ENCODE measurements at places on chromosomes 16 and 17.

- no peak for DNase-seq
Measured at GRCh38 chr17:7887038-7887481, 1.5 kb upstream of the CHD3 start.

DNA sequence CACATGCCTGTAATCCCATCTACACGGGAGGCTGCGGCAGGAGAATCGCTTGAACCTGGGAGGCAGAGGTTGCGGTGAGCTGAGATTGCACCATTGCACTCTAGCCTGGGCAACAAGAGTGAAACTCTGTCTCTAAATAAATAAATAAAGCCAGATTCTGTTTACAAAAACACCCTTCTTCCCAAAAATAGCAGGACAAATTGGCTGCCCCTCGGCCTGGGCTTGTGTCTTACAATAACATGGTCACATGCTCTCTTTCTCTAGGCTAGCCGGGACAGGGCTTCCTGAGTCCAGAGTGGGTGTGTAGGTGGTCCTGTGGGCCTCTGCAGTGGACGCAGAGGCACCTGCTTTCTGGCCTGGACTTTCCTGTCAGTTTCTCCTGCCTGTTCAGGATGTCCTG, 3.2 kb upstream of the EDC4 start:
- no peak for DNase-seq

DNA sequence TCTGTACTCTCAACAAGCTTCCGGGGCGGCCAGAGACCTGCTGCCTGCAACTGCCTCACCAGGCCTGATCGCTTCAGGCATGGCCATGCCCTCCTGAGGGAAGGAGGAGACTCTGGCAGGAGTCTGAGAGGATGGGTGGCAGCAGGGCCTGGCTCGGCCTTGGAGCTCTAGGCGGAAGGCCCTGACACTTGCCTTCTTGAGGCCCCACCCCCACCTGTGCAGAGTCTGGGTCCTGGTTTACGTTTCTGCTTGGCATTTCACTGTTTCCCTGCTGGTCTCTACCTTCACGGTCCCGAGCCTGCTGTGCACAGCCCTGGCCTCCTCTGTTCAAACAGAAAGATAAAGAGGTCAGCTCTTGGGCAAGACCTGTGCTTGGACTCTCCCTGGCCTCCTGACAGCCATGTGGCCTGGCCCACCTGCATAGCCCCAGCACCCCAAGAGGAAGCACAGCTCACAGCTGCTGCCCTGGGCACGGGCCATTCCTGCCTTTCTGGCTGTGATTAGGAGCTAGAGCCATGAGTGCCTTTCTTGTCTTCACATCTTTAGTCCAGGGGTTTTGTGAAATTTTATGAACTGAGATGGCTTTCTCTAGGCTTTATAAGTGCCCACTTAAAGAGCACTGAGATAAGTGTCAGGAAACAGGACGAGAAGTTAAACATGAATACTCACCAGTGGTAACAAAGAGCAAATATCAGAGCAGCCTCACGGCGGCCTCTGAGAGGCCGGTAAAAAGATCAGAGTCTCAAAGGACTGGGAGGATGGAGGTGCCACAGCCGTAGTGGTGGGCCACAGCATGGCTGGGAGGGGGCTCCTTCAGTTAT, 25.6 kb upstream of the MTSS2 start:
- DNase-seq = no peak

GRCh38 chr17:4980644-4981216, 6.7 kb downstream of the CAMTA2 start:
- no peak for DNase-seq

- DNase-seq = no peak
Measured at GRCh38 chr16:67447508-67448076, 16.7 kb downstream of the HSD11B2 start.

- no peak for DNase-seq
Measured at GRCh38 chr16:58346831-58347371, 45.4 kb upstream of the GINS3 start.

Measured in thoracic aorta (tissue), 2 donors.